Fibroblast of the aortic adventitia (primary cell): ENCODE measurements at places on chromosomes 6 and 20. TPM values are rescaled to one million over a fixed set of nuclear protein-coding genes. Genes with fewer than 3 reads are reported as not detected.

Gene TMEM14B
- 98.1 and 99.3 TPM in 2 replicates for total RNA-seq

Gene ETV7
- total RNA-seq: 0.09 TPM in 1 of 2 replicates, not detected in the other

Gene ZSCAN9
- 10.8 and 12.2 TPM in 2 replicates for total RNA-seq

Gene DBNDD2
- total RNA-seq: 1.3 and 4.6 TPM in 2 replicates

Gene TFAP2A
- 1.4 TPM in 1 of 2 replicates, not detected in the other for total RNA-seq

Gene CTAGE9
- not detected in 2 replicates for total RNA-seq

Gene CD24
- total RNA-seq: 1.7 and 4.5 TPM in 2 replicates
